GM06990 (cell line): ENCODE measurements at places on chromosomes 2 and 18.

GRCh38 chr2:187503700-187504099, 50.5 kb downstream of the TFPI start:
- DNase-seq, result no peak

- no peak for DNase-seq
Measured at GRCh38 chr18:53553030-53553429, 671.4 kb downstream of the MBD2 start.

GRCh38 chr2:27006602-27007415, 26.0 kb upstream of the TMEM214 start:
- no peak for DNase-seq

GRCh38 chr18:33157893-33158292, 282.6 kb downstream of the CCDC178 start:
- no peak for DNase-seq

DNA sequence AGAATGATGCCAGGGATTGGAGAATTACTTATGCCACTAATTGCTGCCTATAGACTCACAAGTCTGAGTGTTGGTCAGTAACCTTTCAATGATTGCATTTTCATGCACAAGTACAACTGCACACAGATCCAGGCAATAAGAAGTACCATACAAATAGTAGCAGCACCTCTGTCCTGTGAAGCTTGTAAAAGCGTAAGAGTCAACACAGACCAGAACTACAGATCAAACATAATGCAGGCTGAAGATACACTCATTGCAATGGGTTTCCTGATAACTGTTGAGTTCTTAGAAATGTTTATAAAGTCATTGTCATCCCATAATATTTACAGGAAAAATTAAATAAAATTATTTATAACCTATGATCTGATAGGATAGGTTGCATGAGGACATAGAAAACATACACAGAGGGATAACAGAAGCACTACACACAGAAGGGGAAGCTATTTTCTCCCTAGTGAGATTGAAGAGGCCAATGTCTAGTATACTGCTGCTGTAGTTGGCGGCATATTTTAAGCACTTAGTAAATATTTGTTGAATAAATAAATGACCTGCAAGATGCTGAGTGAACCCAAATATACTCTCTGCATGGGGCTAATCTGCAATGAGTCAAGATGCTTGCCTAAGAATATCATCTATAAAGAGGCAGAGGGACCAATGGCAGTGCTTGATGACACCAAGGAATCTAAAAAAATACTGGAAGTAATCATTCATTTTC, 5.7 kb upstream of the PIK3C3 start:
- DNase-seq, result no peak

GRCh38 chr2:99571954-99572353, 82.1 kb upstream of the REV1 start:
- no peak for DNase-seq

GRCh38 chr2:128808462-128809258, 490.0 kb upstream of the HS6ST1 start:
- DNase-seq, result no peak

- peak; percentile 35 for DNase-seq
Measured at GRCh38 chr2:147182260-147182659, 662.6 kb upstream of the ACVR2A start.

- DNase-seq, result no peak
Measured at GRCh38 chr2:26632624-26633185, 8.5 kb downstream of the CIB4 start.

- DNase-seq, result no peak
Measured at GRCh38 chr2:216890138-216890537, 30.3 kb upstream of the TNP1 start.

DNA sequence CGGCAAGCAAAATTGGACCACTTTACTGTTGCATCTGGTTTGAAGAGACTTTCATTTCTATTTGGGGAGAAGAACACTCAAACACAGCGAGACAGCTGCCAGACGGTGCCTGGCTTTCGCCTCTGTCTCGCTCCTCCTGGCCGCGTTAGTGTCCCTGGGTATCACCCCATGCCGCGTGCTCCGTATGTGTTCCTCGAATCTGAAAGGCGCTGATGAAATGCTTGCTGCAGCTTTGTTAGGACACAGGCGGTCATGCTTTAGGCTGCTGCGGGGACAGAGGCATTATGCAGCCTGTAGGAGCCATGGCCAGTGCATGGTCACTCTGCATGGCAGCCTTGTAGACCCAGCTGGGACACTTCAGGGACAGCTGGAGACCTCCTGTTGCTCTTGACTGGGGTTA, 53.9 kb downstream of the LDLRAD4 start:
- DNase-seq, result no peak

- DNase-seq, result no peak
Measured at GRCh38 chr2:220533485-220533884, 906.1 kb downstream of the SLC4A3 start.

GRCh38 chr18:1483385-1483784, 578.7 kb downstream of the ADCYAP1 start:
- DNase-seq, result no peak

- DNase-seq, result no peak
Measured at GRCh38 chr18:10663750-10664149, 137.9 kb downstream of the NAPG start.

DNA sequence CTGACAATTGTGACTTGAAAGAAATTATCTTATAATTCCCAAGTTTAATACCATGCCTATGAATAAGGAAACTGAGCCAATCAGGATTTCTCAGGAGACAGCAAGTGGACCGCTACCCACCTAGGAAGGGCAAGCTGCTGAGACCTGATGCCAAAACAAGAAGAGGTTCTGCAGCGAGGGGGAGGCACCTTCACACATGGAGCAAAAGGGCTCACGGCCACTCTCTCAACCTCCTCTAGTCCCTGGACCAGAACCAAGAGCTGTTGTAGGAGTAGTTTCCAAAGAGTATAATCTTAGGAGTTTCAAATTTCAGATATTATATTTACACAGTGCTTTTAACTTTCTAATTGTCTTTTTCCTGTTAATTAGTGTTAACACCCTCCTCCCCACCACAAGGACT, 154.7 kb upstream of the ETAA1 start:
- no peak for DNase-seq

DNA sequence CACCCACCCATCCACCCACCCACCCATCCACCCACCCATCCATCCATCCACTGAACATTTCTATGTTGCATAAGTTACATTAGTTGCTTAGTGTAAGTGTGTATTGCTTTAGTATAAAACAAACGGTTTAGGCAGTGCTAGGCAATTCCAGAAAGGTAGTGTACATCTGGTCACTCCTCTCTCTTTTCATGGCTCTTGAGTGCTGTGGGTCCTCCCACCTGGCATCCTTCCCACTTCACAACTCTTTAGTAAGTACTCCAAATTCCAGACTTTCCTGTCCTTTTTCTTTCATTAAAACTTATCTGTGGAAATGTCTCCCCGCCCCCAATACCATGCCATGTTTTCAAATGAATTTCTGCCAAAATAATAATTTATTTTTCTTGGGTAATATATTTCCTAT, 122.5 kb downstream of the PLEKHM3 start:
- DNase-seq, result no peak

GRCh38 chr18:52319424-52319983, 20.5 kb upstream of the DCC start:
- DNase-seq, result no peak

DNA sequence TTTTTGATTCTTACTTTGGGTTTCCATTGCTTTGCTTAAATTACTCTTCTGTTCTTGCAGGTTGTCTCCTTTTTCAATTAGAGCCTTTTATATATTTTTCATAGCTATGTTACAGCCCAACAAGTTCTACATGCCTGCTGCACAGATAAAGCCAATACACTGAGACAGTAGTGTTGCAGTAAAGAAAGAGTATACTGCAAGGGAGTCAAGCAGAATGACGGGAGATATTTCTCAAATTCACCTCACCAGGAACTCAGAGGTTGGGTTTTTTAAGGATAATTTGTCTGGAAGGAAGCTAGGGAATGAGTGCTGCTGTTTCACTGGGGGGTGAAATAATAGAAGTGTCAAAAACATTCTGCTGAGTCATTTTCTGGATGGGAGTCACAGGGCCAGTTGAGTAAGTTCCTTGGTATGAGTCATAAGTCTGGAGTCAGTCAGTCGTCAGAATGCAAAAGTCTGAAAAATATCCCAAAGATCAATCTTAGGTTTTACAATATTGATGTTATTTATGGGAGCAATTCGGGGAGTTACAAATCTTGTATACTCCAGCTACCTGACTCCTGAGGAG, 193.0 kb upstream of the RGPD4 start:
- no peak for DNase-seq

- DNase-seq, result no peak
Measured at GRCh38 chr2:102144128-102144527, 1.6 kb downstream of the IL1R1 start.

- DNase-seq, result no peak
Measured at GRCh38 chr2:123853161-123853560, 171.9 kb upstream of the CNTNAP5 start.

DNA sequence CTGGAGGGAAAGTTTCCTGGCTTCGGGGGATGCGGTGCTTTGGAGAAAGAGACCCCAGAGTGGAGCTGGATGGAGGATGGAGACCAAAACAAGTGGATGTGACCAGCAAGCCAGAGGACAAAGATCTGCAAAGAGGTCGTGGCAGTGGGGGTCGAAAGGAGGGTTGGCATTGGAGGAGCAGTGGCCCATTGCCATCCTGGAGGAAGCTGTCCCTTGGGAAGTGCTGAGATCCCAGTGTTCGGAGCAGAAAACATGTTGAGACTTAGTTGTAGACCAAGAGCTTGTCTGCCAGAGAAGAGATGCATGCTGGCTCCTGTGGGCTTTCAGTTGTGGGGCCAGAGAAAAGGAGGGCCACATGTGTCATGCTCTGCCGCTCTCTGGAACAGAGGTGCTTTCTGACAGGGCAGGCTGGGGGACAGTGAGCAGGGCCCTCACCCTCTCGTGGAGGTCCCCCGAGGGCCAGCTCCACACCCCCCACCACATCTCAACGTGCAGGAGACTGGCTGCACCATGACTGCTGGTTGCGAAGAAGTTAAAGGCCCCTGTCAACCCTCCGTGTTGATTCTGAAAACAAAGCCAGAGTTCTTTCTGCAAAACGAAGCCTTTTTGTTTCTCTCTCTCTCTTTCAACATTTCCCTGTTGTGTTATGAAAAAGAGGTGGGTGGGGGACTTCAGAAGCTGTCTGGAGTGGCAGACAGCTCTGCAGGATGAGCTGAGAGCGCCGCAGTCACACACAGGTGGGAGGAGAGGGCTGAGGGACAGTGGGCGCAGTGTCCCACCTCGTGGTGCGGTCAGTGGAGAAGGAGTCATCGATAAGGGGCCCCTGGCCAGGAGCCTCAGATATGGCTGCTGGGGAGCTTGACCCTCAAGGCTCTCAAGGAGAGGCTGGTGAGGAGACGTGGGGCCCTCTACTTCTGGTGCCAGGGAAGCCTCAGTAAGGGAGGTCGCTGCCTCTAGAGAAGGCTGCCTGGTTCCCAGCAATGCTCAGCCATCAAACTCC, 77.6 kb upstream of the BCL2L11 start:
- DNase-seq, result no peak

GRCh38 chr2:112026509-112026908, 28.6 kb upstream of the TMEM87B start:
- DNase-seq, result no peak

GRCh38 chr2:11550302-11550701, 16.5 kb downstream of the GREB1 start:
- no peak for DNase-seq

DNA sequence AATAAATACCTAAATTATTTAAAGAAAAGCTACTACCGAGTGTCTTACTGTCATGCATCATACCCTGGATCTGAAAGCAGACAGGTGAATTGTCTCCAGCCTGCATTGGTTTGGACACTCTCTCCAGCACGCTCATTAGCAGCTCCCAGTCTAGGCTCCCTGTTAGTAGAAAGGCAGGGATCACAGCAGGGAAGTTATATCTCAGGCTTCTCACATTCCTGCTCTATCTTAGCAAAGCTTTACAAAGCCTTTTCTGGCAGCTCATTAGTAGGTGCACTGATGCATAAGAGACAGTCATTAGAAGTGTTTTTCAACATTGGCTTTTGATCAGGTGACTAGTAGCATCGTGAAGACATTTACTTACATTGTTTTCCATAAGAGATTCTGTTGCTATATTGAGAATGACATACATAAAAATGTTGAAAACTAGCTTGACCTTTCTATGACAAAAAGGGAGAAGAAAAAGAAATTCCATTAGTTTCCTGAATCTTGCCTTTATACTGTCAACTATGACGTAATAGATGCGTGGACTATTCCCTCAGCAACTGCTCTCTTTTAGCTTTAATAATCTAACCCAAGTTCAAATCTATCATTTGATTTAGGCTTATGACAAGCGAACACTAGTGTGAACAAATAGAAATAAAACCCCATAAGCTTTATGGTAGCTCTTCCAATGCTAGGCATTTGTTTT, 408.7 kb upstream of the KCNH7 start:
- DNase-seq, result no peak

DNA sequence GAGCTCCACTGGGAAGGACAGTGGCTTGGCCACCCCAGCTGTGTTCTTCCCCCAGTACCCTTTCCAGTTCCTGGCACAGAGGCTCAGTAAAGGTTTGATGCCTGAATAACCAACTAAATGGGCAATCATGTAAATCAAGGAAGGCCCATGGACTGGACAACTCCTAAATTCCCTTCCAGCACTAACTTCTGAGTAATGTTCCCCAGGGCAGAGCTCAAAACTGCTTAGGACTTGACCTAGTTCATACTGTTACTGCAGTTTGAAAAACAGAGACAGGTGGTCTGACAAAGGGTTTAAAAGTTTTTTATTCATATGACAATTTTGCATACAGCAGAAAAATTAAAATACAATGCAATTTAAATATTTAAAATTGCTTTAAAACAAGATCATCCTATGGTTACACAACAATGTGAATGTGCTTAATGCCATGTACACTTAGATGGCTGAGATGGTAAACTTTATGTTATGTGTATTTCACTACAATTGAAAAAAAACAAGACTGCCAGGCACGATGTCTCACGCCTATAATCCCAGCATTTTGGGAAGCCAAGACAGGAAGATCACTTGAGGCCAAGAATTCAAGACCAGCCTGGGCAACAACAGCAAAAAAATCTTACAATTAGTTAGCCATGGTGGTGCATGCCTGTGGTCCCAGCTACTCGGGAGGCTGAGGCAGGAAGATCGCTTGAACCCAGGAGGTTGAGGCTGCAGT, 26.2 kb downstream of the PCBP1 start:
- DNase-seq, result no peak

- DNase-seq, result no peak
Measured at GRCh38 chr18:50826027-50826426, 6.2 kb upstream of the MRO start.

DNA sequence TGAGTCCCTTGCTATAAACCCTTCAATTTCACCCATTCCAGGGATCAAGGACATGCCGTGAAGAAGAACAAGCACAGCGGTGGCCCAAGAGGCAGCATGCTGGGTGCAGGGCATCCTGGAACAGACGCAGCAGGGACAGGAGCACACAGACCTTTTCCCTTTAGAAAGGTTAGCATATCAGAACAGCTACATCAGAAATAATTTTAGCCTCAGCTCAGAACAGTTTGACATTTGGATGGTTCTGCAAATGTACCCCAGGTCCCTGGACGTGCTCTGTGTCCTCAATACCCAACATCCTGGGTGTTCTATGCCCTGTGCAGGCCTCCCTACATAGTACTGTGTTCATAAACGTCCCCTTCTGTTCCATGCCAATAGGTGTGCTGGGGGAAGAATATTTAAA, 80.4 kb downstream of the MYOM1 start:
- no peak for DNase-seq
